ENCODE measurements at places on chromosomes 4 and X.
A peak's percentile ranks its signal among the peaks of the same experiment; 100 is the strongest.

- DNase-seq = no peak
Measured at GRCh38 chrX:31260351-31260750, 188.5 kb upstream of the FTHL17 start.

DNA sequence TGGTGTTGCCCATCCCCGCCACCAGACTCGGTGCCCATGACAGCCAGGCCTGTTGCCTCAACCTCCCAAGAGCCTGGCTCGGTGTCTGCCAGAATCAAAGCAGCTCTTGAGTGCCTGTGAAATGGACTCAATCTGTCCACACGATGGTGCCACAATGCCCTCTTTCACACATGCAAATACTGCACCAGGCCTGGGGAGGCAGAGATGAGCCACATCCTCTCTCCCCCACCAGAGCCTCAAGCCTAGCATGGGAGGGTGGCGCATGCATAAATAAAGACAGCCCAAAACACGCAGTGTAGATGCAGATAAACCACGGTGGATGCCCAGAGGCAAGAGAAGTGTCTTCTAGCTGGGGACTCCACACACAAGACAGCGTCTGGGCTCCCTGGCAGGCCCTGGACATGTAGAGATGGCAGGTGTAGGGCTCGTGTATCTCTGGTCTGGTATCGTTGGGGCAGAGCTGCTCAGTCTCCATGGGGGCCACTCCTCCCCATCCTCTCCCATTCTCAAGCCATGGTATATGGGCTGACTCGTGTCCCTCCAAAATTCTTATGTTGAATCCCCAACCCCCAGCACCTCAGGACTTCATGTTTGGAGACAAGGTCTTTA, 65.6 kb downstream of the JAKMIP1 start:
- DNase-seq = no peak

GRCh38 chrX:3362956-3363355, 16.5 kb upstream of the MXRA5 start:
- DNase-seq = no peak

DNA sequence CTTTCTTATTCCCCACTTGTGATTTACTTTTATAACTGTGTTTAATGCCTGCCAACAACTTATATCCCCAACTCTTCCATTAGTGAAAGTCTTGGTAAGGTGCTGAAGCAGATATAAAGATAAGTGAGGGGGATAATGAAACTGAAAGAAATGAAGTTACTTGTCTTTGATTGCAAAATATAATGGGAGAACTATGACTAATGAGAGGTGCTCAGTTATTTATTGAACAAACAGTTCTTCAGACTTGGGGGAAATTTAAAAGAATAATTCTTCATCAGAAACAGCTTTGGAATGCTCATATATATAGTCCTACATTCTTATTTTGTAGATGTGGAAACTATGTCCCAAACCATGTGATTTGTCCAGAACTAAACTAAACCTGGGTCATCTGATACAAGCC, 213.5 kb downstream of the TEX13A start:
- DNase-seq = no peak

DNA sequence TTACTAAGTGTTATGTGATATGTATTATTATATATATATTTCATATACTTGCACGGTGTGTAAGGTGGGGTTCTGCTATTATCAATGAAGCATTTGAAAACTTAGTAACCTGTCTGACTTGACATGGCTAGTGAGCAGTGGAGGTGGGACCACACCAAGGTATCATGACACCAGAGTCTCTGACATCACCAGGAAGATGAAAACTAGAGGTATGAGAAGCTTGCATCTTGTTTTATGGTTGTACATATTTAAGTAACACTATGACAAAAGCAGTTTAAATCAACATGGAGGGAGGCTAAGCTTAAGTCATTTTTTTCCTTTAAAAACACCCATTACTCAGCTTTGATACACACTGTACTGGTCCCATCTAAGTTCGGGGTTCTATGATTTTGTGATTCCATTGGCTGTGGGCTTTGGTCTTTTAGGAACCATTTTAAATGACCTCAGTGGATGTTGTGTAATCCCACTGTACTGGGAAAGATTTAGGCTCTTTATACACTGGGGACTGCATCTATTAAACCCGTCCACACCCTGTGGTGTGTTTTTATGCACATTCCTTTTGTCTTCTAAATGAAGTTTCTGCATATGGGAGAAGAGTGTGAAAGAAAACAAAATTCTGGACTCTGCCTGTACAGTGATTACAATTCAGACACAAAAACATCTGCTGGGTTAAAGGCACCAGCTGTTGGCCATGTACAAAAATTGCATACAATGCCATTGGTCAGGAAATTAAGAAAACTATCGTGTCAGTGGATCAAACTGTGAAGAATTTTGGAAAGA, 570.6 kb downstream of the SPRY1 start:
- no peak for DNase-seq

DNA sequence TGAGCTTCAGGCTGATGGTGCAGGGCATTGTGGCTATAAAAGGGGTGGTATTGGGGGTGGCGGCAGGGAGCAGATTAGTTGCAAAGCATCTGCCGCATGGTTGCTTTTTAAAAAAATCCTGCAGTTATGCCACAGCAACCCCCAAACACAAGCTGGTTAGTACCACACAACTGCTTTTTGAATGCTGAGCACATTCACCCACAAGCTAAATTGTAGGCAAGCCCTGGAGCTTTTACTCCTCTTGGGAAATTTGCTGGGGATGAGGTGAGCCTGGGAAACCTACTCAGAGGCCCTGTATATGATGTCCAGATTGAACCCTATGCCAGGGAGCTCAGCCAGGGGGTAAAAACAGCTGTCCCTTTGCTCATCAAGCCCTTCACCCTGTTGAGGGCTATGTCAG, 33.8 kb upstream of the TRIM2 start:
- no peak for DNase-seq

DNA sequence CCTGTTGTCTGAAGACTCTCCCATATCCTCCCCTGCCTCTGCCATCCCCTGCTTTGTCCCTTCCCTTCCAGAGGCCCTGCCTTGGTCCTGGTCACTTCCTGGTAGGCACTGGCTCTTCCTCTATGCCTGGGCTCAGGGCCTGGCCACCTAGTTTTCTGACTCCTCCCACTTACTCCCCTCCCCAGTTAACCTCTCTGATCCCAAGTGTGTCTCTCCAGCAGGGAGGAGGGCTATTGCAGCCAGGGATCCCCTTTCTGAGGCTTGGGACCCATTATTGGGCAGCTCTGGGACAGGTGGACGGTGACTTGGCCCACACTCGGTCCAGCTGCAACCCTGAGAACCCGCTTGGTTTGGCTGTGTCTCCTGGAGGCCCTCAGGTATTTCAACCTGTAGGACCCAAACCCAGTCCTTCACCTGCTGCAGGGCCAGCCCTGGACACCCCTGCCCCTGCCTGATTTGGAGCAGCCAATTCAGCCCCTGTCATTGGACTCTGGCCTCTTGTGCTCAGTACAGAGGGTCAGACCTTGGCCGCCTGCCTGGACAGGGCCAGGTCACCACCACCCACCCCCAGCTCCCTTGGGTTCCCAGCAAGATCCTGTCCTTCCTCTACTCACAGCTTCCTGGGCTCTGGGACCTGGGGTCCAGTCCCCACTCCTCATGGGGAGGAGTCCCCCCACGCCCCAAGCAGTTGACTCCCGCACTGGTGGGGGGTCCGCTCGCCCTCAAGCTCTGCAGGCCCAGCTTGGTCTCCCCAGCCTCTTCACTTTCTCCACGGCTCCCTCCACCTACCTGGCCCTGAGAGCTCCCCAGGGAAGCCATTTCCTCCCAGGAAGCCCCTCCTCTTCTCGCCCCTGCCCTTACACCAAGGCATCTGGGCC, 1.1 kb upstream of the SH3BP2 start:
- DNase-seq = no peak

GRCh38 chr4:184825141-184825895, 450 bp downstream of the ACSL1 start:
- DNase-seq = peak; percentile 66

DNA sequence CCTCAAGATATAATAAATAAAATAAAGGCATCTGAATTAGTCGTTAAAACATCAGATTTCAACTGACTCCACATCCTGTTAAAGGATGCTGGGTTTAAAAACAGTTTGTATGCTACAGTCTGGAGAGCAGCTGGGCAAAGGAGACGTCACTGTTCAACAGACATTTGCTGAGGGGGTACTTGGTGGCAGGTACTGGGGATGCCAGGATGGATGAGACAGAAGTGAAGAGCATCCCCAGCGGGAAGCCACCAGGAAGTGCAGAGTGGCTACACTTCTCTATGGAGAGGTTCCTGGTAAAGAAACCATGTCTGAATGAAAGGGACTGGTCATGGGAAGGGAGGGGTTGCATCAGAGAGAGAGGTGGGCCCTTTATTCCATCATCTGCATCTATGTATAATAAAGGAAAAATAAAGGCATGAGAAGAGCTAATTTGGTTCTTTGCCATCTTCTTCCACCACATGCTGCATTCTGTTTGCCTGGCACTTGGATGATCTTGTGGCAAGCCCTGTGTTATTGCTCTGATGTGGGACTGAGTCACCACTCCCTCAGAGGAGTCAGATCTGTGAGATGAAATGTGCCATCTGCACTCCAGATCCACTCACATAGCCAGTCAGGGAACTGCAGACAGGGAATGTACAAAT, 145.0 kb downstream of the SOWAHB start:
- peak; percentile 63 for DNase-seq

- no peak for DNase-seq
Measured at GRCh38 chr4:30802622-30803323, 82.6 kb downstream of the PCDH7 start.

- DNase-seq = no peak
Measured at GRCh38 chr4:2914256-2915126, 48.7 kb downstream of the NOP14 start.

- no peak for DNase-seq
Measured at GRCh38 chr4:102356562-102357202, 11.4 kb upstream of the SLC39A8 start.

DNA sequence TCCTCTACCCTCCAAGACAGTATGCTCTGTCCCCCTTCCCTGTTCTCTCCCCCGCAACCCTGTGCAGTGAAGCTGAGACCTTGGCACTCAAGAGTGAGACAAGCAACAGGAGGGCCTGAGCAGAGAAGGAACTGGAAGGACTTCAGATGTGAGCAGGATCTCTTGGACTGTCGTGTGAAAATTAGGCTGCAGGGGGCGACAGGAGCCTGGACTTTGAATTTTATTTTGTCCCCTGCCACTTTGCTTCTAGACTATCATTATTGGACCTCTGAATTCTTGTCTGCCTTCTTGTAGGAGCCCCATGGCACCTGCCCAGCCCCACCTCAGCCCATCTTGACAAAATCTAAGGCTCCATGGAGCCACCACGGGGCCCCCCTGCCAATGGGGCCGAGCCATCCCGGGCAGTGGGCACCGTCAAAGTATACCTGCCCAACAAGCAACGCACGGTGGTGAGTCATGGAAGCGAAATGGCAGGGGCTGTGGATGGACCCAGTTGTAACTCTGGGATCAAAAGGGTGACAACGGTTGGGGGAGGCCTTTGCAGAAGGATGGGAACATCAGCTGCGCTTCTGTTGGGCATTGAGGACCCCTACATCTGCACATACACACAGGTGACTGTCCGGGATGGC, 1.7 kb downstream of the ARAF start:
- DNase-seq = no peak

- no peak for DNase-seq
Measured at GRCh38 chr4:84439996-84440395, 59.1 kb downstream of the NKX6-1 start.

DNA sequence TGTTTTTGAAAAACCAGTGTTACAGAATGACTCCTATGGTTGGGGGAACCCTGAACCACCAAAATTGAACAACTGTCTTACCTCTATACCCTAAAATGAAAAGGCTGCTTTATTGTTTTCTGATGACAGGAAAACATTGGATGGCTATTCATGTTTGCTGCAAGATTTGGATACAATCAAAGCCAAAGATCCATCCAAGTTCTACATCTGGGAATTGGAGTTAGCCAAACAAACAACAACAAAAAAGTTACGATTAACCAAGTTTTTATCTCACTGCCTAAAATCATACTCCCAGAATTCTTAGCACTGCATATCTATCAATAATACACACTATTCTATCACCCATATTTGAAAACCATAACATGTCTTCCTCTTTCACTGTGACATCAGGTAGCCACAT, 349.7 kb upstream of the SLC7A11 start:
- no peak for DNase-seq

DNA sequence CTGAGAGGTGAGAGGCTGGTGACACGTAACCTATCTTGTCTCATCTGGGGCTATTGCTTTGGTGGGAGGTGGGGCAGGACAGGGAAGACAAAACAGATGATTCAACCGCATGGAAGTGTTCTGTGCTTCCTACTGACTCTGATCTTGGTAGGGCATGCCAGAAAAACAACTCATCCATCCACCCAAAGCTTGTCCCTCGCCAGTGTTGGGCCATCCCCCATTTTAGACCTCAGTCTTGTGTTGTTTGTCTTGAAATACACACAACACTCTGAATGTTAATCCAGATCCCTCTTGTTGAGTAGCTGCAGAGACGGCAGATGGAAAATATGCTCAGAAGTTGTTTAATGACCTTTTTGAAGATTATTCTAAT, 377 bp downstream of the CHRNA9 start:
- no peak for DNase-seq

- DNase-seq = peak; percentile 8
Measured at GRCh38 chrX:15059474-15059873, 186.3 kb downstream of the MOSPD2 start.

DNA sequence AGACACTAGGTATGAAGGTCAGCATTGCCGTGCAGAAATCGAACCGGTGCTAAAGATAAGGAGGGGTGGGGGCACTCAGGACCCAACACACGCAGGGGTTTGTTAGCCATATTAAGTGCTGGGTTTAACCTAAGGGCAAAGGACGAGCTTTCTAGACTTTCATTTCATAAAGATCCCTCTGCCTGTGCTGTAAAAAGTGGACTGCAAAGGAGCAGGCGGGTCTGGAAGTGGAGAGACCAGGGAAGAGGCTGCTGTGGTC, 1.3 kb downstream of the CASP3 start:
- DNase-seq = no peak

DNA sequence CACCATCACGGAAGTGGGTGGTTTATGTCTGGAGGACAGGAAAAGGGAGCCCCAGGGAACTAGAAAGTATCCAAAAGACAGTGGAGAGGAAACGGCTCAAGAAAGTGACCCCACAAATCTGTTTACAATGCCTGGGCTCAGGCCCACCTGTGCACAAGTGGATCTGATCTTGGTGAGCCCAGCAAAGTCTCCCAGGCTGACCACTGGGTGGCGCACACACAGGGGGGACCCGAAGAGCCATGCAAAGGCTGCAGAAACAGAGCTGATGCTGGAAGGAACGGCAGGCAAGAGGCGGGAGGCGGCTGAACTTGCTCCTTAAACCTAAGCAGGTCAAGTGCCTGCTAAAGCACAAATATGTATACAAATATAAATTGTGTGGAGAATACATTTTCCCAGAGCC, 9.6 kb downstream of the HAUS7 start:
- no peak for DNase-seq

- DNase-seq = peak; percentile 26
Measured at GRCh38 chr4:153432965-153433753, 33.0 kb upstream of the TMEM131L start.

DNA sequence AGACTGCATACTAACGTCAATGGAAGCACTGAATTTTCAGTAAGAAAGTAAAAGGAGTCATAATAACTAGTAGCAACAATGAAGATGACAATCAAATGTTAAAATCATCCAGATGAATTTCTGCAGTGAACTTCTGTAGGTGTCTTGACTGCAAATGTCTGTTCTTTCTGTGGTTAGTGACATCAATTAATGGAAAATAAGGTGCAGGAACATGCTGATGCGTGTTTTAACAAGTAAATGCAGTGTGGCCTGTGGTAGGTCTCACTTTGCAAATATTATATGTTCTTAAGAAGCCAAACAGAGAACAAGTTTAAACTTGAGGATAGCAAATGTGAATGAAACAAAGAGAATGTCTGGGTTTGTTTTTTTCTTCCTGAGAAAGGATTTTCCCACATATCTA, 2.6 kb upstream of the DTHD1 start:
- no peak for DNase-seq

GRCh38 chr4:96356591-96357370, 516.9 kb downstream of the PDHA2 start:
- peak; percentile 19 for DNase-seq

Data from Caki2 (cell line).